Stimulated activated CD8-positive, alpha-beta memory T cell treated with anti-CD3 and anti-CD28 coated beads, Interleukin-15, amount 100 ng/mL, for 24 hours (primary cell): ENCODE measurements at places on chromosomes 16 and 17.

GRCh38 chr16:51150888-51151320 is at the start of gene SALL1:
SALL1 (minus strand) TSS chr16:51151270; CDS start chr16:51151241, 29 bp downstream.
- DNase-seq, result no peak

DNA sequence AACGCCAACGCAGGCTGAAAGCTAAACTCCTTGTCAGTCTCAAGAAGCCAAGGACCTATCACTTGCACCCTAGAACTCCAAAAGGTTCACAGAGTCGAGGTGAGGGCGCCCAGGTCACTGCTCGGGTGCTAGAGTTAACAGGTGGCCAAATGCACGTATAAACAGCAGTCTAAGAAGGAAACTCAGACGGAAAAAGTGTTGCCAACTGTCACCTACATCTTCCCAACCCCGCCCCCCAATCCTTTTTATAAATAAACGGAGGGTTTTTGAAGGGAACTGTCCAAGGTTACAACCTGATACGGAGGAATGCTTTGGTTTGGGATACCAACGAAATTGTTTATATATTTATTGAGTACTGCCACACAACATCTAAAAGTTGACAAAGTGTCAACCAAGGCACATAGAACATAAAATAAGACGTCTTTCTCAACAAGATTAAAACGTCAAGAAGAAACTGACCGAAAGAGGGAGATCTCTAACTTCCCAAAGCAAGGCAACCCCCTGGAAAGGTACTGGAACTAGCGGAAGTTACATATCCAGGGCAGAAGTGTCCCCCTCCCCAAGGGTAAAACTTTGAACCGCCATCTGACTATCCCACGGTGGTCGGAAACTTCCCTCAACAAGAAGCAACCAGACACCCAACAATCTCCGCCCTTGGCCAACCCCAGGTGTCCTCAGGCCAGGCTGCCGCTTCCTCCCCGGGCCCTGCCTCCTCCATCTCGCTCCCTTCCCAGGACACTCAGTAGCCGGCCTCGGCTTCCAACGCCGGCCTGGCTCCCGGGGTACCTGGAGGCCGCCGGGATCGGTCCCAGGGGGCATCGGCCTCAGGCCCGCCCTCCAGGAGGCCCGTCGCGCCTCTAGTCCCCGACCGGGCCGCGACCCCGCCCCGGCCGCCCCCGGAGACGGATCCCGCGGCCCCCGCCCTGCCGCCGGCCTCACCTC is 982 bp downstream of the SPAG9 start:
- DNase-seq, result peak; percentile 6

DNA sequence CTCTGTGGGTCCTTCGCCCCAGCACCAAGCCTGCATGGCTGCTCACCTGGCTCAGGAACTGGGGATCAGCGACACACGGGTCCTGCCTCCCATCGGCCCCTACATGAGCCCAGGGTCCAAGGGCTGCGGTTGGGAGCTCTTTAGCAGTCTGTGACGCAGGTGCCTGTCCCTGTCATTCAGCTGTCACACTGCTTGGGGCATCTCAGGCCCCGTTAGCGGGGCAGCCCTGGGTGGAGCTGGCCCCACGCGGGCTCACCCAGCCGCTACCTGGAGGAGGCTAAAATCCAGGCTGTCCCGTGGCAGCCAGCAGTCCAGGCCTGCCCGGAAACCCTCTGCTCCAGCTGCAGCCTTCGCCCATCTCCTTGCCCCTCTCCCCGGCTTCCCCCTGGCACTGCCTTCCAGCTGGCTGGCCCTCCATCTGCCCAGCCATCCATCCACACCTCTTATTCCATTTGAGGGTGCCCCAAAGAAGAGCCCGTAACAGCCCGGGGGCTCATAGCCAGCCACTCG is 3.3 kb downstream of the GCGR start:
- DNase-seq, result no peak

DNA sequence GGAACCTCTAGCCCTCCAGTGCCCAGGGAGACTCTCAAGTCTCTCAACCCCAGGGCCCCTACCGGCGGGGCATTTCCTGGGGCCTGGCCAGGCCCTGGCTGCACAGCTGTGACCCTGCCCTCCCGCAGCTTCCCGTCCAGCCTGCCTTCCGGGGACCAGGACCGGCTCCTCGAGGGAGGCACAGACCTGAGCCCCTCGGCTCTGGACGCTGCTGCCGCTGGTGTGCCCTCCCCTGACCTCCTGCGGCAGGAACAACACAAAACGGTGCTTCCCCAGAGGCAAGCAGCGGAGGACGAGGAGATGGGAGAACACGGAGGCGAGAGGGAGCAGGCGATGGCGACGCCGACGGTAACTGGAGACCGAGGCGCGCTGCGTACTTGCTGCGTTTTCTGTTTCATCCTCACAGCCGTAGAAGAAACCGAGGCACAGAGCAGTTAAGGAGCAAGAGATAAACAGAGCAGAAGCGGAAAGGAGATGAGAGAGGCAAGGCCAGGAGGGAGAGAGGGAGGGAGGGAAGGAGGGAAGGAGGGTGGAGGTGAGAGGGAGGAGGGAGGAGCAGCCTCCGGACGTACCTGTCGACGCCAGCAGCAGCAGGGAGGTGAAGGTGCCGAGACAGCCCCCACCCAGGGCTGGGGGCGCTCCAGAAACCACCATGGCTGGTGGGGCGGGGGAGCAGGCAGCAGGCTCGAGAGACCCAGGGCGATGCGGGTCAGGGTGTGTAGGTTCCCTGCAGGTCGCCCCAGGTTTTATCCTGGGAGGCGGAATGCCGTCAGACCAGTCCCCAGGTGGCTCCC is at the start of gene PRSS22:
PRSS22 (minus strand) TSS at position 720 of the 794 bp plus-strand sequence; CDS start at position 654, 66 bp downstream.
- DNase-seq, result no peak
